ENCODE measurements at places on chromosomes 1 and 21.

- no peak for DNase-seq
Observed at GRCh38 chr1:28249866-28250295, 9.4 kb upstream of the SESN2 start.

- no peak for DNase-seq
Observed at GRCh38 chr1:170590921-170591705, 59.1 kb downstream of the GORAB start.

DNA sequence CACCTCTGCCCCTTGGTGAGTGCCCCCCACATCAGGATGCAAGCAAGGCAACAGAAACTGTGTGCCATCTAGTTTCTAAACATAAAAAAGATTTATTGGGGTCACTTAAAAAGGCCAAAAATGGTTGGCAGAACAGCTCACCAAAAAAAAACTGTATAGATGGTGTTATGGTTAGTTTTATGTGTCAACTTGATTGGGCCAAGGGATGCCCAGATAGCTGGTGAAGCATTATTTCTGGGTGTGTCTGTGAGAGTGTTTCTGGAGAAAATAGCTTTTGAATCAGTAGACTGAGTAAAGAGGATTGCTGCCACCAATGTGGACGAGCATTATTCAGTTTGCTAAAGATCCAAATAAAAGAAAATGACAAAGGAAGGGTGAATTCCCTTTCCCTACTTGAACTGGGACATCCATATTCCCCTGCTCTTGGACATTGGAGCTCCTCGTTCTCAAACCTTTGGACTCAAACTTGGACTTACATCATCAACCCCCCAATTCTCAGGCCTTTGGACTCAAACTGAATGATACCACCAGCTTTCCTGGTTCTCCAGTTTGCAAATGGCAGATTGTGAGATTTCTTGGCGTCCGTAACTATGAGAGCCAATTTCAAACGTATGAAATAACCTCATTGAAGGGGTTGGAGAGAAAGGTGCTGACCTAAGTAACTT lies 16.9 kb downstream of the CAPN9 start:
- DNase-seq: no peak

- DNase-seq: no peak
Observed at GRCh38 chr1:86965012-86965826, 50.8 kb downstream of the HS2ST1 start.

DNA sequence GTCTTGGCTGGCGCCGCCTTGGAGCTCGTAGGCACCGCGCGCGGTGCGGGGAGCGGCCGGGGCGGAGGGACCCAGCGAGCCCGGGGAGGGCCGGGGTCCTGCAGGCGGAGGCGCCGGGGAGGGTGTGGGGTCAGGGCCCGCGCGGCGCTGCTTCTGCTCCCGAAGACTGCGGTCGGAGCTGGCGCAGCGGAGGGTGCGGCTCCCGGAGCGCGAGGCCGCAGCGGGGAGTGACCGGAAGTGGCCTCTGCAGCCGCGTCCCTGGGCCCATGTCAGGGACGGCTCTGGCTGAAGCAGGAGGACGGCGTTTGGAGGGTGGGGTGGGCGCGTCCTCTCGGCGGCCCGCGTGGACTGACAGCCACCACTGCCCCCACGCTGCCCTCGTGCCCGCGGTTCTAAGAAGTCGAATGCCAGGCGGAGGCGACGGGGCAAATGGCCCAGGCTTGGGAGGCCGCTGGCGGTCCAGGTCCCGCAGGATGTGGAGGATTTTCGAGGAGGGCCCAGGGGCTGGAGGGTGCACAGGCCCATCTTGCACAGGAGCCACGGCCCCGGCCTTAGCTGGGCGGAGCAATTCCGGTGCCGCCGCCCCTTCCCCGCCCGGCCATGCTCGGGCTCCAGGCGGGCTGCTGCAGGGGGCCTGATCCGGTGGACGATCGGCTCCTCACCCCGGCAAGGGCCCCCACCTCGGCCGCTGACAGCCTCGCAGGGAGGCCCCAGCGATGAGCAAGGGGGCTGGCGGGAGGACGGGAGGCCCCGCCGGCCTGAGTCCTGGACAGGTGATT lies 7.7 kb upstream of the ZNF669 start:
- no peak for DNase-seq

DNA sequence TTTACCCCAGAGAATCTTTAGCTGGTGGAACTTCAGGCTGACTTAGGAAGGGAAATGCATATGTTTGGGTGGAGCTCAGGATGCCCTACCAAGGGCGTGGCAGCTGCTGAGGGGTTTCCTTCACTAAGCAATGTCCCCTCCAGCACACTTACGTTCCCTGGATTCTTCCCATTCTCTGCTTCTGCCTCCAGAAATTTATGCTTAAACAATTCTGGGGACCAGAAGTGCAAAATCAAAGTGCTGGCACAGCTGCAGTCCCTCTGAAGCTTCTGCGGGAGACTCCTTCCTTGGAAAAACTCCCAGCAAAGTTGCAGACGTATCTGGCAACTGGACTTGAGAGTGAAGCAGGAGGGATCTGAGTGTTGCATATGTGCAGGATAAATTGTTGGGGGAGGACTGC lies 402.8 kb downstream of the PCP4 start:
- DNase-seq: no peak

DNA sequence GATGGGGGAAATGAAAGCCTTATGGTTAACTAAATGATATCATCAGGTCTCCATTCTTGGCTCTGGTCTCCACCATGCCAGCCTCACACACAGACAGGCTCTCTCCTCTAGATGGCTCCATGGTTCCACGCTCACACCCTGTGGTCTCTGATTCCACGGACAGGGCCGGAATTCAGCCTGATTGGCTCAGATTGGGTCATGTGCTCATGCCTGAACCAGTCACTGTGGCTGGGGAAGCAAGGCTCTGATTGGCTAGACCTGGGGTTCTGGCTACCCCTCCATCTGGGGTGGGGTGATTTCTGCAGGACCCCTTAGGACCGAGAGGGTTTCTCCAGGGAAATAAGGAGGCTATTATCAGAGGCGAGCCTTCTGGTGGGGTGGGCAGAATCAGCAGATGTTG lies 277.0 kb downstream of the PTPRU start:
- no peak for DNase-seq

DNA sequence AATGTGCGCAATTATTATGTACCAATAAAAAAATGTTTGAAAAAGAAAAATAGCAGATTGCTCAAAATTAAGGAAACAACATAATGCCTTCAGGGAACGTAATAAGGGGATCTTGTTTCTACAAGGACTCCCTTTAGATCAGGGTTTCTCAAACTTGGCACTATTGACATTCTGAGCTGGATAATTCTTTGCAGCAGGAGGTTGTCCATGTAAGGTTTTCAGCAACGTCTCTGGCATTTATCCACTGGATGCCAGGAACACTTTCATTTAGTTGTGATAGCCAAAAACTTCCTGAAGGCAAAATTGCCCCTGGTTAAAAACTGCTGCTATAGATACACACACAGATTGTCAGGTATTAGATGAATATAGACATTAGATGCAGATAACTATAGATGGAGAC lies 666.7 kb upstream of the ADAMTS5 start:
- DNase-seq: no peak

DNA sequence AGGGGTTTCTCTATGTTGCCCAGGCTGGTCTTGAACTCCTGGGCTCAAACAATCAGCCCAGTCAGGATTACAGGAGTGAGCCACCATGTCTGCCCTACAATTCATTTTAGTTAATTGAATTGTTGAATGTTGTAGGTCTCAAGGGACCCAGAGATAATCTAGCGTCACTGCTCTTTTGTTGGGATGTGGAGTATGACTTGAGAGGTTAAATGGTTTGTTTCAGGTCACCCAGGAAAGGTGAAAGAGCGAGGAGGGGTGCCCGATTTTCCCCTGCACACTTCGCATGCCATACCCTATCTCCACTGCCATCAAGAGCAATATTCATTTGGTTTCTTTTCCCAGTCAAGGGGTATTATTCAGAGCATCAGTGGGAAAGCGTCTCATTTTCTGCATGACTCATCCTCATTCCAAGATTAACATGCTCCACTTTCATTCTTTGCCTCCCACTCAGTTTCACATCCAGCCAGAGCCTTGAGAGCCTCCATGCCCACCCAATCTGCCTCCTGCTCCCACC lies 13.1 kb upstream of the SLC30A1 start:
- DNase-seq: no peak

DNA sequence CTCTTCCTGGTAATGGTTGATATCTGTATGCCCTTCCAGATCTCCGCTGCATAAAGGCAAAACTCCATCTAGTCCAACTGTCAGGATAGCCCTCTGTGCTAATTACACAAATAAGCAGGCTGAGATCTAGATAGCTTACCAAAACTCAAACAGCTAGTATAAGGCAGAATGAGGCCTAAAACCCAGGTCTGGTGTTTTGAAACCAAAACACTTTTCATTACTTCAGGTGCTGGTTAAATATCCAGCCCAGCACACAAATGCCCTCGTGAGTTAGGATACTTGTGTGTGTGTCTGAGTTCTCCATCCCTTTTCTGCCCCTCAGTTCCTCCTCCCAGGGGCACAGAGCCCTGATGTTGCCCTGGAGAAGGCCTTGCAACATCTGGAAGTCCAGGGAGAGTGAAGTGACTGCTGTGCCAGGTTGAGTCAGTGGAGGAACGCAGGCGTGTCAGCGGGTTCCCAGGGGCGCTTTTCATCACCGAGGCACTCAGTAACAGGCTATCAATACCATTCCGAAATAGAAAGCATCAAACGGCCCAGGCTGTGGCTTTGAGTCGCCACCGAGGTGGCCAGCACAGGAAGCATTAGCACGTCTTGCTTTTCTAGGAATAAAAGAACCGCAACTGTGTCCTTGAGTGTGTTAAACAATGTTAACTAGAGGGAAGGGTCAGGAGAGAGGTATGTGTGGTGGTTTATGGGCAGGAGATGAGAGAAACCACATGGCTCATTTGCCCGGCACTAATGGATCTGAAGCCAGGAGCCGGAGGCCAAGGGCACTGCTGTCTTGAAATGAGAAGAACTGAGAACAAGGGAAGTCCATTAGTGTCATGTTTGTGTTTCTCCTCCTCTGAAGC lies 90.7 kb upstream of the WLS start:
- no peak for DNase-seq

DNA sequence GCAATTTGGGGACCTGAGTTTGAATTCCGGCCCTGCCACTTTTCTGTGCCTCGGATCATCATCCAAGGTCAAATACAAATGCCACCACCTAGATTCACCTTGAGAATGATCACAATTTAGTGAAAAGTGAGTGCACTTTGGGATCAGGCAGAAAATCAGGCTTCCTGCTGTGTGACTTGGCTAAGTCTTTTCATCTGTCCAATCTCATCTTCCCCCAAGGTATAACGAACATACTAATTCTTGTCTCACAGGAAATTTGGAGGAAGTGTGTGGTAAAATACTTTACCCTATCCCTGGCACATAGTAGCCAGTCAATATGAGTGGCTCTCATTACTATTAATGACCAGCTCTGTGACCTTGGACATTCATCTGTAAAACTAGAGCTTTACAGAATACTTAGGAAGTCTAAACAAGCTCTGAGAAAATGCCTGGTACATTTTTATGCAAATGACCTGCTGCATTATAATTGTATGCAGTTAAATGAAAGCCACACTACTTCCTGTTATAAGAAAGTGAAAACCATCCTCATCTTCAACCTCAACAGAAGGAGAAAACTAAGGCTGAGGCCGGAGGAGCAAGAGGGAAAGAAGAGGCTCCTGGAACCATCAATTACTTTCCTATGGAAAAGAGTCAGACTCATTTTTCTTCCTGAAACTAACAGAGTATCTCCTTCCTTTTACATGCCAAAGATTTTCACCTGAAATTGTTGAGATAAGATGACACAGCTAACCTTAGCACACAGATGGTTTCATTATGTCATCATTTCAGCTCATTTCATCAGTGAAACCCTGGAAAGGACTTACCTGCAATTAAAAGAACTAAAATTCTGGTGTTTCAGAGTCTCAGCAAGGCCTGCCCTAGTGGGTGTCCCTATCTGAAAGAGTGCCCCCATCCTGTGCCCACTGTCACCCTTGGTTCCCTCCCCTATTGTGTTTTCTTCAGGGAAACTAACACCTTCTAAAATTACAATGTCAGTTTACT lies 32.6 kb upstream of the RGS8 start:
- DNase-seq: no peak

DNA sequence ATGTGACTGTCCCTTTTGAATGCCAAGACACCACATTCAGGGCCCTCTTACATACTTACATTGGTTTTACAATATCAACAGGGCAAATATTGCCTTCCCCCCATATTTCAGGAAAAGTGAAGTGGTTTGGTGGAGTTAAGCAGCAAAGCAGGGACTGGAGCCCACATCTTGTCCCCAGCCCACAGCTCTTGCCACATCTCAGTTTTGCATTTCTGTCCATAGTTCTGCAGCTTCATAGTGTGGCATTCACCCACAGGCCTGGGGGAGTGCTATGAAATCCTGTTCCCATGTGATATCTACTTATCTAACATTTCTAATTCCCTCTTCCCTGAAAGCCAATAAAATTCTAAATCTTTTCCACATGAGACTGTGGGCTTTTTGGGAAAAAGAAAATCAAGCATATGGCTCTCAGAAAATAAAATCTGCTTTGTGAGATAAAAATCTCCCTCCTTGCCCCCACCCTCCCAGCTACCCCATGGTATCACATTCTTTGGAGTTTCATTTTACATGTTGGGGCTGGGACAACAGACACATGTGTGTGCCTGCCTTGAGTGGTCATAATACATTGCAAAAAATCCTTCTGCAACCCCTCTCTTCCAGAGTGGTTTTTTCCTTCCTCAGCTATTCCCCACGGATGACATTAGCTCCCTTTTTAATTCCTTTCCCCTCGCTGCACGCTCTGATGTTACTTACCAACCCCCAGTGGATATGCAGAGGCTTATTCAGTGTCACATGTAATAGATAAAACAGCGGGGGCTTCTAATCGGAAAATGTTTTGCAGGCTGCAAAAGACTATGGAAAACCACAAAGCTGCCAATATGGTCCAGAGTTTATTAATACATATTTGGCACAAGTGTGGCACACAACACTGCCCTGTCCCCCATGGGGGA lies 20.5 kb upstream of the CD2 start:
- DNase-seq: no peak

GRCh38 chr21:25494804-25495203 lies 112.5 kb downstream of the MRPL39 start:
- DNase-seq: no peak

GRCh38 chr1:241666419-241666818 lies 14.3 kb downstream of the WDR64 start:
- no peak for DNase-seq
